ENCODE measurements at places on chromosomes 1 and 21. TPM values are rescaled to one million over a fixed set of nuclear protein-coding genes. Genes with fewer than 3 reads are reported as not detected.

GRCh38 chr1:24411963-24412362, 1.6 kb downstream of the STPG1 start:
- DNase-seq, result no peak

GRCh38 chr1:155537193-155537592, 25.4 kb downstream of the ASH1L start:
- DNase-seq, result no peak

DNA sequence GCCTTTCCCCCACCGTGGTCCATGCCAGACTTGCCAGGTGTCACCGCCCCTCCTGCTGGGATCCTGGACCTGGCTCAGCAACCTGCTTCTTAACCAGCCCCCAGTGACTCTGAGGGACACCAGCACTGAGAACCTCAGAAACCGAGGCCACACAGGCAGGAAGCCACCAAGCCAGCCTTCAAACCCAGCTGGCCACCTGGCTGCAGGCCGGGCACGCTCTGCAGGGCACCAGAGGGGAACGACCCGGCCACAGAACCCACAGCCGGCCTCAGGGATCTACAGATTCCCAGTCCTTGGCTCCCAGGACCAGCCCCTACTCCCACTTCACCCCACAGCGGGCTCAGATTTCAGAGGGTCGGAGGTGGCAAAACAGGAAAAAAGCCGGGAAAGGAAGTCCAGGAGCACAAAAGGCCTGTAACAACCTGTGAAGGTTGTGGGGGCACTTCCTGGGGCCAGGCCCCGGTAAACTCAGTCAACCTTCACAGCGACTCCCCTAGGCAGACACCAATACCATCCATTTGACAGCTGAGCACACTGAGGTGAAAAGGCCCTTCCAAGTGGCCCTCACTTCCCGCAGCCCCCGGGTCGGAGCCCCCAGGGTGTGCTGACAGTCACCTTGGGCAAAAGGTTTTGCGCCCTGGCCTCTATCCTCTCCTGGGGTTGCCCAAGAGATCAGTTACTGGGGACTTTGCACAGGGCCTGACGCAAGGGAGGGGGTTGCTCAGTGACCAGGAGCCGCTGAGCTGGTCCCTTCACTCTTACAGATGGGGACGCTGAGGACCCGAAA, 14.1 kb downstream of the RUNX3 start:
- no peak for DNase-seq

DNA sequence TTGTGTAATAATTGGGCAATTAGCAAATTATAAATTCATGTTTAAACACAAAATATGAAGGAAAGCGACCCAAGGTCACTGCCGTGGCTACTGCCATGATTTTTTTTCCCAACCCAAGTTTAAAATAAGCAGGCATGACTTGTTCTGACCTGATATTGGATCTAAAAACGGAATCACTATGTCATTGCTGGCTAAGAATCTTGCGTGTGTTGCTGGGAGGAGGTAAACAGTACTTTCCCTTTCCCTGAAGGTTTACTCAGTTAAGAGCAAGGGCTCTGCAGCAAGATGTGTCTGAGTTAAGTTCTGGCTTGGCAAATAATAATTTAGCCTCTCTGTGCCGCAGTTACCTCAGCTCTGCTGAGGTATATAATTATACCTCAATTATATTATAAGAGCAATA, 125.7 kb upstream of the L1TD1 start:
- DNase-seq, result no peak

POMGNT1 gene
- 110 TPM for polyA plus RNA-seq

NBPF12 gene
- polyA plus RNA-seq, result 23.5 TPM

DNA sequence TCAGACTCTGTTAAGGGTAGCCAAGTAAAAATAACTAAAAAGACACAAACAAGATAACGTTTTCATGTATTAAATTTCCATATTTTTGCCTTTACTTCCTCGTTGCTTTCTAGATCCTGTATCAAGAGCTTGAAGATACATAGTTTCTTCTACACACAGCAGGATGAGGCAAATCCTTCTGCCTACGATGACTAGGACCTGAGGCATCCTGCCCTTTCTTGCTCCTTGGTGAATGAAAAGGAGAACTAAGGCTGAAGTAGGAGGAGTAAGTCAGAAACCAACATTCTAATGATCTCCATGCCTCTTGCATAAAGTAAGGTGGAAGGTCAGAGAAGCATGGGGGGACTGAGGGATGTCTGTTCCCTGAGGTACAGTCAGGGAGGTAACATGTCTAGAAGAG, 102.6 kb downstream of the GPATCH2 start:
- DNase-seq, result no peak

DNA sequence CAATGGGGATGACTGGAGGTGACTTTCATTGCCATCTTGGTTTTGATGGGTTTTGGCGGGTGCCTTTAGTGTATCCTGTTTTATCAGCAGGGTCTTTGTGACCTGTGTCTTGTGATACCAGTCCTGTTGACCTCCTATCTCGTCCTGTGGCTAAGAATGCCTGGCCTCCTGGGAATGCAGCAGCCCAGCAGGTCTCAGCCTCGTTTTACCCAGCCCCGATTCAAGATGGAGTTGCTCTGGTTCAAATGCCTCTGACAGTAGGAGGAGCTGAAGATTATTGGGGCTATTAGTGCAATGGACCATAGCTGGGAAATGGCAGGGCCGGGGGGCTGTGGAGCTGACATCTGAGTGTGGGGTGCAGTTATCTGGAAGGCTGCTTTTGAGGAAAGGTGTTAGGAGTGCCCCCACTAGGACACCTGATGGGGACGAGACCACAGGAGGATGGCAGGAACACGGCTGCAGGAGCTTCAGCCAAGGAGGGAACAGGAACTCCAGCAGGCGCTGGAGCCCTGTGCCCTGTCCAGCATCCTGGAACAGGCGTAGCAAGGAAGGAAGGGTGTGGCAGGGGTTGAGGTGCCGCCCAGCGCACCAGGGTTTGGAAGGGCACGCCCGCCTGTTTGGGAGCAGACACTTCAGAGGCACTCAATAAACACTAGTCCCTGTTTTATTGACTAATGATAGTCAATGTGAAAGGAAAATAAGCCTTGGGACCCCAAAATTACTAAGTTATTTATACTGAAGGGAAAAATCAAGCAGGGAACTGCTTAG, 15.3 kb upstream of the AGPAT3 start:
- no peak for DNase-seq

All from spinal cord (tissue), 10 donors.